ENCODE measurements at places on chromosomes 2 and 18. TPM values are rescaled to one million over a fixed set of nuclear protein-coding genes. Genes with fewer than 3 reads are reported as not detected.

The RGPD4 gene
- total RNA-seq, result not detected

The NCKAP5 gene
- total RNA-seq, result 4.3 TPM

The RAB6D gene
- not detected for total RNA-seq

The COL4A3 gene
- 0.18 TPM for total RNA-seq

The CPLX4 gene
- not detected for total RNA-seq

The GAL3ST2 gene
- total RNA-seq, result 0.18 TPM

The FAM110C gene
- not detected for total RNA-seq

The RPE gene
- 58.5 TPM for total RNA-seq

The IL1B gene
- total RNA-seq, result 54.3 TPM

The SAG gene
- total RNA-seq, result not detected

The KYNU gene
- total RNA-seq, result 9.5 TPM

The WNT10A gene
- total RNA-seq, result not detected

The SCN2A gene
- 0.43 TPM for total RNA-seq

The ZEB2 gene
- total RNA-seq, result 39.4 TPM

The PPP3R1 gene
- 17.8 TPM for total RNA-seq

The FOXI3 gene
- not detected for total RNA-seq

The RSAD2 gene
- total RNA-seq, result 0.55 TPM

The REG3A gene
- not detected for total RNA-seq

The CAPN14 gene
- total RNA-seq, result under 0.01 TPM

The AOX1 gene
- 23.2 TPM for total RNA-seq

Data from smooth muscle cell of bladder (primary cell).